ENCODE measurements at places on chromosomes 5 and 9. TPM values are rescaled to one million over a fixed set of nuclear protein-coding genes. Genes with fewer than 3 reads are reported as not detected.

- no peak for DNase-seq
Measured at GRCh38 chr5:37214550-37214949, 34.6 kb downstream of the CPLANE1 start.

The SLCO6A1 gene
- 0.48 TPM for polyA plus RNA-seq

The LURAP1L gene
- 16.6 TPM for polyA plus RNA-seq

- DNase-seq, result no peak
Measured at GRCh38 chr9:87740209-87740608, 14.3 kb downstream of the CTSL start.

The EQTN gene
- polyA plus RNA-seq, result not detected

DNA sequence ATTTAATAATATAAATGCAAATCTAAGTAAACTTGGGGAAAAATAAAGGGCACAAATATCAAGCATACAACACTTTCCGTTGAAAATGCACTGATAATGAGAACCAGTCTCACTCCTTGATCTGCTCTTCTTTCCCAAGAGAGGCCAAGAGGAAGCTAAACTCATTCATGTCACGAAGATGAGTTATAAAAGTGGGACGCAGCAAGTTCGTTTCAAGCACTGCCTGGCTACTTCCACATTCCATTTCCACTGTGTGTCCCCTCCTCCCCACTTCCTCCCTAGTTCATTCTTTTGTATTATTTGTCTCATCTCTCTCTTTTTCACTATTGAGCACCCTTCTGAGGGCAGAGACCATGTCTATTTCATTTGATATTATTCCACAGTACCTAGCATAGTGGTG lies 158.1 kb downstream of the SLC24A2 start:
- DNase-seq, result no peak
